ENCODE measurements at places on chromosomes 16 and 17.

- DNase-seq = no peak
Observed at GRCh38 chr16:49463529-49463928, 89.9 kb downstream of the C16orf78 start.

- DNase-seq = peak; percentile 59
Observed at GRCh38 chr17:39667945-39668924, at the start of gene PNMT. Gene PNMT (plus strand): TSS chr17:39668453. CDS start chr17:39668476, 23 bp downstream.

DNA sequence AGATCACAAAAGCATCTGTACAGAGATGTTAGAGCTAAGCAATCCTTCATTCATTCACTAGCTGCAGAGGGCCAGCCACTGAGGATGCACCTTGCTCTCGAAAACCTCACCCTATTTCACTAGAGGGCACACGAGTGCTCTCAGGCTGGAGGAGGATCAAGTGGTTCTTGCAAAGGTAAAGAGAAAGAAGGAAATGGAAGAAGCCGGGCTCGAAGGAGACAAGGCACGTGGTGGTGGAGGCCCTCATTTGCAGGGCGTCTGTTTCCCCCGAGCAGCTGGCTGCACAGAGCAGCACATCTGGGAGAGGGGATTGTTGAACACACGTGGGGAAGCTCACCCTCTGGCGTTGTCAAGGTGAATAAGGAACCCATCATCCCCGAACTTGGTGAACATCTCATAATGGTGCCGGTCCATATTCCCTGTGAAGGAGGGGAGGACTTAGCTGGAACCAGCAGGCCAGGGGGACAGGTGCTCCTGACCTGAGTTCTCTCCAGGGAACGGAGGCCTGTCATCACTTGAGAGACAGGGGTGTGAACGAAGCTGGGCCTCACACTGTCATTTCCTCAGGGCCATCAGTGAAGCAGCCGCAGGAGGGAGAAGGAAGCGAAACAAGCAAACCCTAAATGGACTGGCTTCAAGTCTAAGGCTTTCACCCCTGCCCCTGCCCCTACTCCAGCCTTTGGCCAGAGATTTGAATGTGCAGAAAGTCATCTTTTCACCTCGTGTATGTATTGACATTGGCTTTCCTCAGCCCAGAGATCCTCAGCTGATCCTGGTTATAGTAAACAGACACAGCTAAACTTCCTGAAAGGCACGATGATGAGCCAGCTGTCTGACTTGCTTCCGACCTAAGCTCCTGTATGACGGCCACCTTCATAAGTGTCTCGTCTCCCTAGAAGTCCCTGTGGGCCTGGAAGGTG, 27.6 kb downstream of the PRKAR1A start:
- DNase-seq = peak; percentile 55

DNA sequence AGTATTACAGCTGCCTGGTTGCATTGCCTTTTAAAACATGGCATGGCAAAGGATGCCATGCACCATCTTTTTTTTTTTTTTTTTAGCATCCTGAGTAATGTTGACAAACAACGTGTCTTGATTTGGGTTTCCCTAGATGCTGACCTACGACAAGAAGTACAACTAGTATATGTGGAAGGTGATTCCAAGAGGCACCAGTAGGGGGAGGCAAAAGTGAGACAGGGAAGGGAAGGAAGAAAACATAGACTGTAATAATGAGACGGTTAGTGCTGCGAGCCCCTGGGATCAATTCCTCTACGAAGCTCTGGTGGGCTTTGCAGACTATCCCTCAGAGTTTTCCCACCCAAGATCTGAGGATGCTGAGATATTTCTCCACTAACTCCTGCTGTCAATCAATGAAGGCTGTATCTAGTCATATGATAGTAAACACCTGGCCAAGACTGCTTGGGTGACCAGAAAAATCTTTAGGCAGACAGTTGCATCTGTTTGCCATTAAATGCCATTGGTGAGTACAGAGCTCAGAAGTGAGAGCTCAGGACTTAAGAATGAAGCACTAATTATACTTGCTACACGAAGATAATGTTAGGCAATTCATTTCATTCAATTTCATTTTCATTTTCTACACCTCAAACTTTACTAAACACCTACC, 458.6 kb upstream of the GOT2 start:
- peak; percentile 50 for DNase-seq

DNA sequence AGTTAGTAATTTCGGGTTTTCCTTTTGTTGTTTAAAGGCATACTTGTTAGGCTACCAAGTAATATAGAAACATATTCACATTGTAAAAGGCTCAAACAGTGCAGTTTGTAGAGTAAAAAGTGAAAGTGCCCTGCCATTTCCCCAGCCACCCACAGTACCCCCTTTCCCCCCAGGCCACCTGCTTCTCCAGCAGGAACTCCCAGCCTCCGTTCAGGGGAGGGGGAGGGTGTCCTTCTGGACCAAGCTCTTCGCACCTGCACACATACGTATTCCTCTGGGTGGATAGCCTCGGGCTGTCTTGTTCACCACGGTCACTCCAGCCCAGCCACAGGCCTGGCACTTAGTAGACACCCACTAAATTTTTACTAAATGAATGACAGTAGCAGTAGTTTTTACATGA, 144.5 kb downstream of the CLEC16A start:
- DNase-seq = no peak

GRCh38 chr16:4306470-4307214, 9.2 kb upstream of the GLIS2 start:
- no peak for DNase-seq

- DNase-seq = no peak
Observed at GRCh38 chr17:76092526-76093413, 10.8 kb downstream of the EXOC7 start.

- DNase-seq = no peak
Observed at GRCh38 chr17:82687871-82688270, 10.6 kb downstream of the RAB40B start.

- DNase-seq = no peak
Observed at GRCh38 chr16:27198451-27199234, 4.7 kb upstream of the KDM8 start.

DNA sequence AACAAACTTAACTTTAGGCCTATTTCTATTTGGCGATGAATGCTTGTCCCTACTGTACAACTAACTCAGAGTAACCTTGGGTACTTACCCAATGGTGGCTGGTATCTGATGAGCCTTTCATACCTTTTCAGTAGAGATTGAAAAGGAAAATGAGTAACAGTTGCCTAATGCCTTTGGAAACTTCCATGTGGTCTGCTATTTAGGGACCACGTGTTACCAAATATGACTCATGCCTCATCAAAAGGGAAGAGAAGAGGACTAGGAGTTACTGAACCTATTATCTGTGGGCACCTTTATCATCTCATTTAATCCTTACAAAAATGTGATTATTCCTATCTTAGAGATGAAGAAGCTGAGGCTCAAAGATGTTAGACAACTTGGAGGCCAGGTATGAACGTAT, 8.1 kb downstream of the MYOCD start:
- DNase-seq = peak; percentile 41

DNA sequence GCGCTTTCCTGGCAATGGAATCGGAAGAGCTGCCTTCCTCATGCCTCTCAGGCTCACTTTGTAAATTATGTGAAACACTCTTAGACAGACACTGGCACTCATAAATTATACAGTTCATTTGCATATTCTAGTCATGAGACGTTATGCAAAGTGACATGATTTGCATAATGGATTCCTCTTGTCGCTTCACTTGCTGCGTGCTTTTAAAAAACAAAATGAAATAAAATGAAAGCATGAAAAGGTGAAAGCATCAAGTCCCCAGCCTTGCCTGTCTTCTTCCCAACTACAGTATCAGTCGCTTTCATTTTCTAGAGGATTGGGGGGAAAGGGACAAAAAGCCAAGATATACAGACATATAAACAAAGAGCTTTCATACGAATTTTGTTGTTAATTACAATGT, 252.8 kb upstream of the PMFBP1 start:
- DNase-seq = no peak

GRCh38 chr17:35254107-35254773, 11.4 kb downstream of the SLFN5 start:
- peak; percentile 90 for DNase-seq

DNA sequence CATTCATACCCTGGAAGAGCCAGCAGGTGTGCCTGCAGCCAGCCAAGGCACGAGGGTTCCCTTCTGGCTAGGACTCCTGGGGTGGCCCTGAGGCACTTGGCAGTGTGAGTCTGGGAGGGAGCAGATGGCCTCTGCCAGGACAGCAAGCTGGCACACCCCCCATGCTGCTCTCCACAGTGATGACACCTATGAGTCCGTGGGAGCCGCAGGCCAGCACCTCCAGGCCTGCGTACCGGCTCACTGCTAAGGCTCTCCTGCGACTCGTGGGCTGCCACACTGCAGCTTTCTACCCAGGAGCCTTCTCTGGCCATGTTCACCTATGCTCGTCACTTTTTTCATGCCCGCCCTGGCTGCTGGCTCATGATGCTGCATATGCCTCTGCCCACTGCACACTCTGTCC, 68.1 kb downstream of the NDEL1 start:
- DNase-seq = no peak

- no peak for DNase-seq
Observed at GRCh38 chr16:27402964-27403600, 1.1 kb downstream of the IL21R start.

- no peak for DNase-seq
Observed at GRCh38 chr16:86673090-86673955, 95.0 kb downstream of the FOXL1 start.

- DNase-seq = peak; percentile 57
Observed at GRCh38 chr16:47475786-47476185, 14.7 kb downstream of the PHKB start.

GRCh38 chr17:30379303-30379902, 676 bp downstream of the CPD start:
- DNase-seq = no peak

DNA sequence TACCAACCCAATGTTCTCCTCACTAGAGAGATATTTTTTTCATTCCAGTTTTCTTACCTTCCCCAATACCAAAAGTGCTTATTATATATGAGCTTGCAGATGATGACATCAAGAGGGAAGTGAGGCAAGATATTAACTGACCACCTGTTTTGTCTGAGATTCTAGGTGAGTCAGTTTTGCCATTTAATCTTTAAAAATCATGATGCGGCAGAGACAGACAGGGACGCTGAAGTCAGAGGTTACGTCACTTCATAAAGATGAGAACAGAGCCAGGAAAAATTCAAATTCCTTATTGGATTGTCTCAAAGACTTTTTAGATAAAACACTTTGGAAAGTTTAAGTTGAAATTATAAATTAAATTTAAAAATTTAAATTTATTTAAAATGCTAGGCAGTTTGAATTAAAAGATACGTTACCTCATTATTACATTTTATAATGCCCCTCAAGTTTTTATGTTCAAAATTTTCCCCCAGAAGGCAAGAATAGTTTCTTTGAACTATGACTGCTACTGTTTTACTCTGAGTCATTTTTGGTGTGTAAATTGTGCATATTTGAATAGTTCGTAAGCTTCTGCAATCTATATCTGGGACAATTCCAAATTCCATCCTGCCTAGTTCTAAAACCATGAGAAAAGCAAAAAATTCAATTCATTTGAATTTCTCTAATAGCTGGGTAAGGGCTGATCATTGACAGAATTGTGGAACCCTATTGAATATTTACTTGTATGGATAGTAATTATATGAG, 839.6 kb upstream of the GOT2 start:
- DNase-seq = peak; percentile 91

- peak; percentile 26 for DNase-seq
Observed at GRCh38 chr16:65950211-65950610, 416.3 kb upstream of the CDH5 start.

DNA sequence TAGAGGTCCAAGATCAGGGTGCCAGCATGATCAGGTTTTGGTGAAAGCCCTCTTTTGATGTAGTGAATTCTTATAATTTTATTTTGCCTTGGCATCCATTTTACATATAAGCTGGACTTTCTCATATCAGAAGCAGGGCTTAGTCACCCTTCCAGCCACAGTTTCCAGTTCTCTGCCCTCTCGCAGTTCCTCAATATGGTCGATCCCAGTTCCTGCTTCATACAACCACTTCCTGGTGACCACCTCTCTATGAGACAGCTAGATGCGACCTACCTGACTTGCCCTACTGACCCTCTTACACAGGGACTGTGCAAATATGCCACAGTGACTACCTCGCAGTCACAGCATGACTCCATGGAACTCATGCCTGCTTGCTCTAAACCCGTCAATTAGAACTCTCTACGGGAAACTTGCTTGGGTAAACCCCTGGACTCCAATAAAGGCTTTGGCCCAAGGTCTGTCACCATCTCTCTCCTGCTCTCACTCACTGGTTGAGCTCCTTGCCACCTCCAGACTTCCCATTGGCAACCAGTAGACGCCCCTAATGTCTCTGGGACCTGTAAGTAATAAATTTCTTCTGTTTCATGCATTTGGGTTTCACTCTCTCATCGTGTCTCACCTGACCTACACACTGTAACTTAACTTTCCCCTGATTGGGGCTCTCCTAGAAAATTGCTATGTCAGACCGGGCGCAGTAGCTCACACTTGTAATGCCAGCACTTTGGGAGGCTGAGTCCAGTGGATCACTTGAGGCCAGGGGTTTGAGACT, 21.4 kb downstream of the CD300LG start:
- no peak for DNase-seq

GRCh38 chr17:76174037-76174436, 33.0 kb upstream of the FOXJ1 start:
- no peak for DNase-seq
